NCI-H748 treated with DMSO at 0.1 percent for 48 hours (cell line): ENCODE measurements at places on chromosomes 4 and X.

DNA sequence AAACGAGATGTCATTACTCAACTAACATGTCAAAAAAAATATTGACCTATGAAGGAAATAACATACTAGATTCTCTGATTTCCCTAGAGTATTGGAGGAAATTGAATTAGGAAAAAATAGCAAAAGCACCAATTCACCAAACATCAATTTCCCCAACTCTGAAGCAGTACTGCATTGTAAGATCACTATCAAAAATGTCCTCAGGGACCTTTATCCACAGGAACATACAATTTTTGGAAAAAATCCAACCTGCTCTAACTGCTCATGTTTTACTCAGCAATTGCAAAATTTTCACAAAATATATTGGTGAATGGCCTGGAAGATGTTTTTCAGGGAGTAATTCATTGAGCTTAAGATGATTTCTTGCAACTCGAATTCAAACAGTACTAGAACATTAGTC lies 239.0 kb upstream of the GIMD1 start:
- DNase-seq: no peak

DNA sequence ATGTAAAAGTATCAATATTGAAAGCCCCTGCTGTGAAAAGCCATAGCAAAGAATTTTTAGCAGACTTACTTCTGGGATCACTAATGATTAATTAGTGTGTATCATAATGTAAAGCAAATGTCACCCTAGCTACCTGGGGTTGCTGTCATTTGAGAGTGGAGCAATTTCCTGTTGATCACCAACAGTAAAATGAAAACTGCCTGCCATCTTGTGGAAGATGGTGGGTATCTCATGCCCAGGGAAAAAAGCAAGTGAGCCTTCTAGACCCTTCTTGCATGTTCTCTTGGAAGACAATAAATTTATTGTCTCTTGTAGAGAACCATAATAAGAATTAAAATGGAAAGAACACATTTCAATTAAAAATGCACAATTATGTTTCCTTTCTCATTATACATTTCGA lies 360.2 kb downstream of the ZIC3 start:
- peak; percentile 5 for DNase-seq

DNA sequence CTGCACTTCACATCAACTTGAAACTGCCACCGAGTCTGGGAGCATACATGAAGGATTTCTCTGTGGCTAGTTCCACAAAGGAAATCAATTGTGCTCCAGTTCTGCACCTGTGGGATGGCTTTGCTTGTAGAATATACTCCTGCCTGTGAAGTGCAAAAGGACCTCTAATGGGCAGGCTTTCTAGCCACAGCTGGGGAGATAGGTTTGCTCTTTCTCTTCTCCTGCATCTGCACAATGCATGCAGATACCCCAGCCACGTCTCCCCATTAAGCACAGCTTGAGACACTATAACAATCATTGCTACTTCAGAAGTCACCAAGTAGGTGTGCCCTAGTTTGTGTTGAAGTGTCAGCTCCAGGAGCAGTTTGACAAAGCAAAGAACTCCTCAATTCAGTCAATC lies 364.6 kb downstream of the ZIC3 start:
- no peak for DNase-seq

DNA sequence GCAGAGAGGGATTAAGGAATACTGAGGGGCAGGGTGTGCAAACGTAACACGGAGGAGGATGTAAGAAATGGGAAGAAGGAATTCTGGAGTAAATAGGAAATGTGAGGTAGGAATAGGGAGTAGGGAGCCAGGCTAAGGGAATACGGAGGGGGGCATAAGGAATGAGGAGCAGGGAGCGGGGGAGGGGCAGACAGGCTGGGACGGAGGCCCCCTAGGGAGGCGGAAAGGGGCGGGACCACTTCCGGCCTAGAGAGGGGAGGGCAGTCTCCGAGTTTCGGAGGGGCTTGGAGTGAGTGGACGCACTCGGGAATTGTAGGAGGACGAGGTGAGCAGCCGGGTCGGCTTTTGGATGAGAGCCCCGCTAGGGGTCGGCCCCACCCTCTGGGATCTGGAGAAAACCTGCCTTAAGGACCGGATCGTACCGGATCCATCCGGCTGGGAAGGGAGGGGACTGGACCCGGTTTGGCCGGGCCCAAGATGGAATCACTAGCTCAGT lies 612 bp downstream of the MAGED2 start:
- peak; percentile 79 for DNase-seq

- no peak for DNase-seq
These were observed 1101.7 kb upstream of the INTU start for GRCh38 chr4:126530996-126531585.

DNA sequence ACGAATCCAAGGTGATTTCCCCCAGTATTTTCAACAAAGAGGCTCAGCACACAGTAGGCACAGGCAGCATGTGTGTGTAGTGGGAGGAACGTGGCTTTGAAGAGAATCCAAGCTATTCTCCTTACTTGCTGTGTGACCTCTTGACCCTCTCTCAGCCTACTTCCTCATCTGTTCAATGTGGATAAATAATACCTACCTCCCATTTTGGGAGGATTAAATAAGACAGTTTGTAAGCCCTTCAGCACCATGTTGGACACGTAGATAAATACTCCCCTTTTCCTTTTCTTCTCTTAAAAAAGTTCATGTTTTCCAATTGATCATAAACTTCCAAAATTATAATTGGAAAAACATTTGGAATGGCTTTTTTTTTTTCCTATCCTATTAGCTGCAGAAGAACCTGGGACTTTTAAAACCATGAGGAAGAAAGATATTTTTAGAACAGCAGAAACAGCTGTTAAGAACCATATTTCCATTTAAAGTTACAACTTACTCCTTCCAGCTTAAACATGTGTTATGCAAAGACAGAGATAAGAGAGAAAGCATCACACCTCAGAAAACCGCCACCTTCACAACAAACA lies 56.1 kb upstream of the TMEM131L start:
- no peak for DNase-seq
